ENCODE measurements at places on chromosomes 5 and 9.

DNA sequence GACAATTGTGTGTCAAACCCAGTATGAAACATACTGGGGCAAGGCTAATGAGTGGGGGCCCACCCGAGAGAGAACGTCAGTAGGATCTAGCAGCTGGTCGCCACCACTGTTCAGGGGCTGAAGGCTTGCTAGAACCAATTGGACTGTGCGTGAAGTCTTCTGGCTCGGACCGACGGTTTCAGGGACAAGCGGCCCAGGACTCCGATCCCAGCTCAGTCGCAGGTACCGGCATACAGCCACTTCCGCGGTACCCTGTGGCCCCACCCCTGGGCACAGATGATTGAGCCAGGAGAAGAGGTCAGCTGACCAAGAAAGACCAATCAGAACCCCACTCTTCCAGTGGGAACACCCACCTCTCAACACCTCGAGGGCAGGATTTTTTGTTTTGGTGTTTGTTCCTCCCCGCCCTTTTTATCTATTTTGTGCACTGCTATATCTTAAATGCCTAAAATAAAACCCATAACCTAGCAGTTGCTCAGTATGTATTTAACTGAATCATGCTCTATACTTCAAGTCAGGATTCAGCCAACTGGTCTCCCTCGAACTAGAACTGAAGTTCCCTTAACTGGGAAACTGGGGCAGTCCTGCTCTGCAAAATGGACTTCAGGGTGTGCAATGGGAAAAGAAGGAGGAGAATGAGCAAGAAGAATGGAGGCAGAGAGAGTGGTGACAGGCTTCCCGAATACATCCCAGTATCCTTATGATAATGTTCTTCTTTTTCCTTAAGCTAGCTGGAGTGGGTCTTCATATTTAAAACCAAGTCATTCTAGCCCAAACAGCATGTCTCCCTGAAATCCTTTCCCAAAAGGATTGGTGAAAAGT lies 21.1 kb upstream of the CPEB4 start:
- DNase-seq, result peak; percentile 83

- DNase-seq, result no peak
These were observed 34.1 kb downstream of the SIL1 start for GRCh38 chr5:139164020-139164419.

DNA sequence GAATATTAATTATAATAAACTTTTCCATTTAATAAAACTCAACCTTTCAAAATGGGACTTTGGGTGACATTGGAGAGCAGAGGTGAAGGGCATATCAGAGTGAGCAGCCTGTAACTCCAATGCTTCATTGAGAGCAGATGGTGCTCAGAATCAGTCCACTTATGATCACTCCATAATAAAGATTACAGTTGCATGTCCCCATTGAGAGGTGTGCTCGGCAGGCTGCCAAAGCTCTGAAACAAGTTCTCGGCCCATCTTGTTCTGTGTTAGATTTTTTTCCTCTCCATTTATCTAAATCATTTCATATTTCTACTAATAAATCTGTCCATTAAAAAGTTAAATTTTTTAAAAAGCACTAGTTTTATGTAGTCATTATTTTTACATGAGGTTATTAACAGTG lies 1786.4 kb upstream of the WWC1 start:
- DNase-seq, result no peak

DNA sequence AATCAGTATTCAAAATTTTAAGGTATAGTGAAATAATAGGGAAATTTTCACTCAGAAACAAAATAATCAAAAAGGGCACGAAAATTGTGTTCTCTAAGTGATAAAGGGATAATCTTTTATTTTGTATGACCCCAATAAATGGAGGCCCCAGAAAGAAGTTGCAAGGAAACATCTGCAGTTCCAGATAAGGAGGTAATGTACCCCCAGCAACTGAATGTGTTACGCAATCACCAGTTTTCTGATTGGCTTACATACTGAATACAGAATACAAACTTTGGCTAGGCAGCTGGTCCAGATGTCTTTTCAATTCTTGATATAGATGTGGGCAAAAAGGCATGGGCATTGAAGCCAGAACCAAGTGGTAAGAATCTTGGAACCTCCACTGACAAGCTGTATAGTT lies 1.7 kb upstream of the TOPORS start:
- DNase-seq, result no peak

GRCh38 chr9:109346904-109347303 lies 26.0 kb upstream of the EPB41L4B start:
- DNase-seq, result no peak

DNA sequence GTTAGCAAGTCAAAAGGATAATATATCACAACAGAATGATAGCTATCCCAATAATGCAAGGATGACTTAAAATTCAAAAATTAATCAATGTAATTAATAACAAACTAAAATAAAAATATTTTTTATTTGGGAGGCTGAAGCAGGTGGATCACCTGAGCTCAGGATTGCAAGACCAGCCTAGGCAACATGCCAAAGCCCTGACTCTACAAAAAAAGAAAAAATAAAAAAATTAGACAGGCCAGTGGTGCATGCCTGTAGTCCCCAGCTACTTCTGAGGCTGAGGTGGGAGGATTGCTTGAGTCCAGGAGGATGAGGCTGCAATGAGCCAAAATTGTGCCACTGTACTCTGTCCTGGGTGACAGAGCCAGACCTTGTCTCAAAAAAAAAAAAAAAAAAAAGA lies 399.3 kb downstream of the ADGRV1 start:
- DNase-seq, result no peak

DNA sequence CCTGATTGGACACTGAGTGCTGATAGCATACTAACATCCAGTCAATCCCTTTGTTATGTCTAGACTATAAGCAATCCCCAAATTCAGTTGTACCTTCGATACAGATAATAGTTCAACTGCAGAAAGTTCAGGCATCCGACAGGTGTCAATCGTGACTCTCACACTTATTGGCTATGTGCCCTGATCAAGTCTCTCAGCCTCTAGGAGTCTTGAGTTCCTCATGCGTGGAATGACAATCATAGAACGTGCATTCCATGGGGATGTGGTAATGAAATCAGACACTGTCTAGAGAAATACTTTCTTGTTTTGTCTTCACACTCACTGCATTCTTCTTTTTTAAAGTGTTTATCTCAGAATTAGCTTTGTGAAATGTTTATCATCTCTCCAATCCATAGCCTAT lies 4.8 kb downstream of the ANKRD34B start:
- DNase-seq, result no peak

DNA sequence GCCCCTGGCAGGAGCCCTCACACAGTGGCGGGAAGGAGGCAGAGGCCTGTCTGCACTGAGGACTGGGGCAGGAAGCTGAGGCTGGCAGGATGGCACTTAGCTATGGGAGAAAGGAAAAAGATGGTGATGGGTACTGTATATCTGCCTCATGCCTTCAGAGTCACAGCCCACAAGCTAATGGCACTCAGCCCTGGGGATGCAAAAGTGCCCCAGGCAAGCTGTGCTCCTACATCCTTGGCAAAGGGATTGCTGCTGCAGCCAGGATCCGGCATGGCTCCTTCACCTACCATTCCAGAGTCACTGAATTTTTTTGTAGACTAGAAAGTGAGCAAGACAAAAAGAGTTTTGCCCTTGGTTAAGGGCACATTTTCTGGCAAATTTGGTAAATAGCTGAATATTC lies 8.7 kb downstream of the ACSL6 start:
- no peak for DNase-seq

DNA sequence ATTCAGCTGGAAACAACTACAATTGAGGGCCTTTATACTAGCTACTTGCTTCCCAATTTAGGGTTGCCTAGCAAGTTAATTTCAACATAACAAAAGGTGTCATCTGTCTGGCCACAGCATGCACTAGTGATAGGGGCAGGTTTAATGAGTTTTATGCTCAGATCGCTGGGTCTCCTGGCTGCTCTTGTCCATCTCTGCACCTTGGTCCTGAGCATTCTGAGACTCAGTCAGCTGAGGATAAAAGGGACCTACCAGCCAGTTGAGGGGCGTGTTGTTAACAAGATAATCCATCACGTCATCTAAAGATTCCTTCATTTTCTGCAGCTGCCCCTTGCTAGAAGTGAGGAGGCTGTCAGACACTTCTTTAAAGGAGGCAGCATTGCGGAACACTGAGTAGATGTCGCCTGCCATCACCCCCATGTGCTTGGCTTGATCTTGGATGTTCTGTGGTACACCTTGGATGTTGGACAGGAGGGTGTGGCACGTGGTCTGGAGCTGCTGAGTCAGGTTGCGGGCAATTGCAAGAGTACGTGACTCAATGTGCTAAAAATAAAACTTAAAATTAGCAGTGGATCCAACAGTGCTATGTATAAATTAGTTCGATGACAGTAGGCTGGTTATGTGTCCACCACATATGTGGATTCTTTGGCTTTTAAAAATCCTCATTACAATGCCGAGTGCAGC lies 11.0 kb downstream of the PLIN2 start:
- DNase-seq, result no peak

GRCh38 chr5:132639706-132640130 lies 18.3 kb upstream of the IL13 start:
- no peak for DNase-seq

- no peak for DNase-seq
These were observed 811.7 kb upstream of the WWC1 start for GRCh38 chr5:167479779-167480178.

GRCh38 chr9:88873635-88874034 lies 117.6 kb upstream of the S1PR3 start:
- DNase-seq, result no peak

GRCh38 chr9:91935805-91936514 lies 14.1 kb downstream of the ROR2 start:
- no peak for DNase-seq

DNA sequence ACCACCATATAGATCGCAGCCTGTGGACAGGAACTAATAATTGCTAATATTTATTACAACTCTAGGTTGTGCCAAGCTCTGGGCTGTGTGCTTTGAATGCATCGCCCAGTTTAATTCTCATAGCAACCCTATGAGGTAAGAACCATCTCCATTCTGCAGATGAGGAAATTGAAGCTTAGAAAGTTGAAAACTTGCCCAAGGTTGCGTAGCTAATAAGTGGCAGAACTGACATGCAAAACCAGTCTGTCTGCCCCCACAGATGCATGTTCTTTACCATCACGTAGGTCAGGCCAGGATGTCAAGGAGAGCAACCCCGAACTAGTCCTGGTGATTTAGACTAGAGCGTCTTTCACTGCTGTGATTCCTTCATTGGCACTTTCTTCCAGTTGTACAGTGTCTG lies 15.6 kb downstream of the WWC1 start:
- no peak for DNase-seq

DNA sequence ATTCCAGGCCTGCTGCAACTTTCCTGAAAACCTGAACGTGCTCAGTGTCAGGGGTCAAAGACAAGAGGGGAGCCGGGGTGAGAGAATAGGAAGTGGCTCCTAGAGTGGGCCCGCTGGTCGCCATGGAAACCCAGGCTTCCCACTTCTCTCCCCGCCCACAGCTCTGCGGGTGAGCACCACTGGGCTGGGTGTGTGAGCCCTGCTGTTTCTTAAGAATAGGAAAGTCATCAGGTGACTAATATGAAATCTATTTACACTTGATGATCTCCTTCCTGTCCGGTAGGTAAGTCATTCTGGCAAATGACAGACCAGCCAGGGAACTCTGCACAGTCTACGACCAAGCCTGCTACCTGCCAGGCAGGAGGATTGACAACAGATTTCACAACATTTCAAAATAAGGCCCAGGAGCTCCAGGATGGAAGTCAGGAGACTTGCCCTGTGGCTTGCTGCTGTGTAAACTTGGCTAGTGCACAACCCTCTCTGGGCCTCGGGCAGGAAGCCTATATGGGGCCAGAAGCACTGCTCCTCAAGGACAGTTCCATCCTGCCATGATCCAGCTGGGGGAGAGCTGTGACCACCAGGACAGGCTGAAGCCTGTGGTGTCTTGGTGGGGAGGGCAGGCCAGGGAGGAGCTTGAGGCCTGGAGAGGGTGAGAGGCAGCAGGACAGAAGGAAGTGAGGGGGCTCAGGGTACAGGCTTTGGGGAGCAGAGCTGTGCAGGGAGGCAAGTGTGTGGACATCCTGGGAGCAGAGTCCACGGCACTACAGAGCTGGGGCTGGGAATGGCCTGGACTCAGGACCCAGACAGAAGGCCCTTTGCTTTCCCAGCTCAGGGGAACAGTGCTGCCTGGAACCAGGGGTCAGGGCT lies 60.6 kb downstream of the SHB start:
- DNase-seq, result no peak

DNA sequence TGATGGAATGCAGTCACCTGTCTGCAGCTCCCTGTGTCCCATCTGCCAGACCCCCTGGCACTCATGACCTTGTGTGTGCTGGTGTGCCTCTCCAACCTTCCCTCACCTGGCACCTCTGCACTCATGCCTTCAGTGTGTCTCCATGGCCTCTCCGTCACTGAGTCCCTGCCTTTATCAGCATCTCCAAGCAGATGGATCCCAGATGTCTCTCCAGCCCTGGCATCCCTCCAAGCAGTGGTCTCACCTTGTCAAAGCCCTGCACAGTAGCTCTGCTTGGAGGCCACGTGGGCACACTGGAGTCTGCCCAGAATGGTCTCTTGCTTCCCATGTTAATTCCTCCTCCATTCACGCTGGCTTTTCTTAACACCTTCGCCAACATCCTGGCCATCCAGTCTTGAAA lies 84.8 kb downstream of the DAP start:
- no peak for DNase-seq

DNA sequence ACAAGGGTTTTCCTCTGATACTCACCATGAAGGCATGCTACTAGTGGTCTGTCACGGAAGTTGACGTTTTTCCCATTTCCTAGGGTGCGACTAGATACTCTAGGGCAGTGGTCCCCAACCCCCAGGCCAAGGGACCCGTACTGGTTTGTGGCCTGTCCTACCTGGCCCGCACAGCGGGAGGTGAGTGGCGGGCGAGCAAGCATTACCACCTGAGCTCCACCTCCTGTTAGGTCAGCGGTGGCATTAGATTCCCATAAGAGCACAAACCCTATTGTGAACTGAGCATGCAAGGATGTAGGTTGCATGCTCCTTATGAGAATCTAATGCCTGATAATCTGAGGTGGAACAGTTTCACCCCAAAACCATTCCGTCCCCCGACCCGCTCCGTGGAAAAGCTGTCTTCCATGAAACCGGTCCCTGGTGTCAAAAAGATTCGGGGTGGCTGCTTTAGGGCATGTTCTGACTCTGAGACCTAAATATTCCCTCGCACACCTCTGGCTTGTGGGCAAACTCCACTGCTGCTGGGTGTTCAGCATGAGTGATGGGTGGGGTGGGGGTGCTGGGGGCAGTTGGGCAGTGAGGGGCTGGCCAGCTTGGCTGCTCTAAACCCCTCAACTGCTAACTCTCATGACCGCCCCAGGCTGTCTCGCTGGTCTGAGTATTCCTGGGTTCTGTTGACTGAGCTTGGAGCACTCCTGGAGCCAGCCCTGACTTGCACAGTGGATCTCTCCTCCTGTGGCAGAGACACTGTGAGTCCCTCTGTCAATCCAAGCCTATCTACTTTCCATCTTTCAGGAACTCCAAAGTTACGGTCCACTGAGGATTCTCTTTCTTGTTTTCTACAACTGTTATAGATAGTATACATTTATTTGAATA lies 78.3 kb upstream of the NEK6 start:
- no peak for DNase-seq

- DNase-seq, result no peak
These were observed 113.7 kb downstream of the RASEF start for GRCh38 chr9:82949203-82949602.

Measured in midbrain (tissue), 1 donor.